ENCODE measurements at places on chromosomes 5 and 9.

- DNase-seq: no peak
Measured at GRCh38 chr5:10621832-10622231, 58.0 kb downstream of the ANKRD33B start.

DNA sequence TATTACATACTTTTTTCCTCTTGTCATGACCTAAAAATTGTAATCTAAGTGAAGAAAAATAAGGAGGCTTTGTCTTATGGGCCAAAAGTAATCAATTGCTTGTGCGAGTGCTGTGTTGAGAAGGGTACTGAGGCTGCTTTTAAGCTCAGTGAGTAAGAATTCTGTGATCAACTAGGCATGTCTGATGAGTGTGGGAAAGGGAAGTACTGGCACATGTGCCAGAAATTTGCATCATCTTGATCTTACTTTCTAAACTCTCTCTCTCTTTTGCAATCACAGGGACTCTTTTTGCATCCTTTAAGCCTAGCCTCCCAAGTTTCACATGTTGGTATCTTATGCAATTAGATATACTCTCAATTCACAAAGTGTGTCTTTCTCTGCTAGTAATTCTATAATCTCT, 329.9 kb downstream of the KIF4B start:
- no peak for DNase-seq

- DNase-seq: no peak
Measured at GRCh38 chr5:132456296-132456986, 34.1 kb downstream of the IRF1 start.

DNA sequence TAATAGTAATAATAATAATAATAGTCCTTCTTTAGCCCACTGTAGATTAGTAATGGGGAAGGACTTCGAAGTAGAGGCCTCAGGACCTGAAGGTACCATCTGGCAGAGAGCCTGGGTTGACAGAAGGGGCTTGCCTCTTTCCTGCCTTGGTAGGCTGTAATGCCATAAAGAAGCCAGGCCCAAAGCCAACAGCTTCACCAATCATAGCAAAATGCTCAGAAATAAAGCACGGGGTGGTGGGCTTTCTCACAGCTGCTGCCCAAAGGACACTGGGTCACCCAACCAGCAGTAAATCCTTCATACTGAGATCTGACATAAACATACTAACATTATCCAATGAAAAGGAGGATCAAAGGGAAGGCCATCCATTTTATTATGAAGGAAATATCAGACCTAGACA, 70.7 kb downstream of the SUSD1 start:
- DNase-seq: no peak

- DNase-seq: no peak
Measured at GRCh38 chr9:14281136-14281795, 32.7 kb downstream of the NFIB start.

GRCh38 chr9:2859776-2860379, 16.0 kb upstream of the PUM3 start:
- DNase-seq: peak; percentile 38

GRCh38 chr5:139361835-139362429, 20.3 kb downstream of the PAIP2 start:
- DNase-seq: no peak

DNA sequence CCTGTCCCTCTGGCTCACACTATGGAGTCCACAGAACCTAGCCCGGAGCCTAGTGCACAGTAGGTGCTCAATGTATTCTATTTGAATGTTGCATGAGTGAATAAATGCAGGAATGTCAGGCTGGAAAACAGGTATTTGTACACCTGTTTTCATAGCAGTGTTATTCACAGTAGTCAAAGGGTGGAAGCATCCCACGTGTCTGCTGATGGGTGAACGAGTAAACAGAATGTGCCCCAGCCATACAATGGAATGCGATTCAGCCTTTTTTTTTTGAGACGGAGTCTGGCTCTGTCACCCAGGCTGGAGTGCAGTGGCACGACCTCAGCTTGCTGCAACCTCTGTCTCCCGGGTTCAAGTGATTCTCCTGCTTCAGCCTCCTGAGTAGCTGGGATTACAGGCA, 31.5 kb upstream of the IER5L start:
- DNase-seq: no peak

- DNase-seq: no peak
Measured at GRCh38 chr9:378263-378662, 163.6 kb downstream of the DOCK8 start.

GRCh38 chr9:79985264-79985663, 413.5 kb downstream of the TLE4 start:
- DNase-seq: no peak

DNA sequence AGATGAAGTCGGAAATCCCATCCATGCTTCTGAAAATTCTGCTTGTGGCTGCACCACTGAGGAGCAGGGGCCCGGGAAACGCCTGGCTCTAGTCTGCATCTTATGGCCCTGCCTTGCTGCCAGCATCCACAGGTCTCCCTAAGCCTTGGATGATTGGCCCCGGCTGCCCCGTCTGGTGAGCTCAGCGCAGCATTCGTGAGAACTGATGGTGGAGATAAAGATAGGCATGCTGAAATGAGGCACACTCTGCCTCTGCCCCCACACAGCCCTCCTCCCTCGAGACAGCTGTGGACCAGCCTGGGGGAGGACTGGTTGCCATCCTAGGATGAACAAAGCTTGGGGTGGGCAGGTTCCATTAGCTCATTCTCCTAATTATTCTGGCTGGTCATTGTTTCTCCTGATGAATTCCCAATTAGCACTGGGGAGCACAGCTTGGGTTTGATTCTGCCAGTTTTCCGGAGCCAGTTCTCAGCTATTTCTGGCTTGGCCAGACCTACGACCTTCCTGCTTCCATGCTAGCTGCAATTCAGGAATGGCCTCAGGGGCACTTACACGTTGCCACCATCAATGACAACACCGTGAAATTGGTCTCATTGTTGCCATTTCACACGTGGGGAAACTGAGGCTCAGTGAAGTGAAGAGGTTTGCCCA, 62.8 kb upstream of the CPEB4 start:
- DNase-seq: no peak

- DNase-seq: no peak
Measured at GRCh38 chr5:160287378-160288051, 24.8 kb downstream of the CCNJL start.

DNA sequence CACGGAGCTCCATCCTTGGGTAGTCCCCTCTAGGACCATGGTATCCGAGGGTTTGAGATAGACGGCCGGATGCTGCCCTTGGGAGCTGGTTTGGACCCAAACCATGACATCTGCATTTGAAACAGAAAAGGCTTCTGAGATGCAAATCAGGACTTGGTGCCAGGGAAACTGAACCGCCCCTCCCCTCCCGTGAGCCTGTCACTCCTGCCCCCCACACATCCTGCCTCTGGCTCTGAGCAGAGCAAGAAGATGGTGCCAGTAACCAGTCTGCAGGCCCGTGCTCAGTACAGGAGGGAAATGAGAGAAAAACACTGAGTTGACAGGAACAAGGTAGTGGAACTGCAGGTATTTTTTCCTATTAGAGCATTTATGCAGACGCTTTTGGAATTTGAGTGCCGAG, 18.6 kb downstream of the ARPC5L start:
- DNase-seq: no peak

DNA sequence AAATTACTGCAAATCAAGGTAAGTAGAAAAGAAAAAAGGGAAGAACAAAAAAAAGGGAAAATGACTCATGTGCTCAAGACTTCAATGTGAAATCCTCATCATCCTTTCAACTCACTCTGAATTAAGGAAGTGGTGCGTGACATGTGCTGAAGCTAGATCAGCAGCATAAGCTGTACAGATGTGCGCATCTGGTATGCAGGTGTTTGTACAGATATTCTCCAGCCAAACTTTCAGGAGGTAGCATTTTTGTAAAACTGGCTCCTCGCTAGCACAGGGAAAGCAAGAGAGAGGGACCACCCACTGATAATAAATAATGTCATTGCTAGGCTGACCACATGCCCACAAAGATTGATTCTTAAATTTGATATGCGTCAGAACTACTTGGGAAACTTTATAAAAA, 253.9 kb upstream of the RGMB start:
- DNase-seq: no peak

DNA sequence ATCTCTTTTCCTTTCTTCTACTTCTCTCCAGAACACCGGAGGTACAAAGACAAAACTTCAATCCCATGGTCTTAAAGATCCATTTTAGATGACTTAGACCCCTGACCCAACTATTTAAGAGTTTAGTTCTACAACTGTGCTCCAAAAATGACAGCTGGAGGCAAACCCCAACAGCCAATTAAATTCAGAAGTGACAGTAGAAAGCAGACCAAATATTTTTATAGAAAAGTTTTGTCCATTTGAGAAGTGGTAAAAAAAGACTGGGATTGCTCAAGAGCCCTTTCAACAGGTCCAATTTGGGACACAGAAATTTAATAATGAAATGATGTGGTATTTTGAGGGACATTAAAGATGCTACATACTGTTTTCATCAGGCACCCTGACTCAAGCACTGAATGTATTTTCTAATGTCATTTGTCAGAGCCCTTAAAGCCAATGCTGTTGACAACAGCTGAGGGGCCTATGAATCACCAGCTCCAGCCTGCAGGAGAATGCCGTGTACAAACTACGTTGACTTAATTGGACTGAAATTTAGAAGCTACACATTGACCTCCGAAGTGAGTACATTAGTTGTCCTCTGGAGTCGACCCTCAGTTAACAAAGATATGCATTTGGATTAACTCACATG, 147.5 kb upstream of the PIK3R1 start:
- no peak for DNase-seq
